OCI-LY7 (cell line): ENCODE measurements at places on chromosomes 5 and 9. TPM values are rescaled to one million over a fixed set of nuclear protein-coding genes. Genes with fewer than 3 reads are reported as not detected.

Gene NUTM2G
- not detected in 2 replicates for total RNA-seq

Gene SPINK4
- not detected in 2 replicates for total RNA-seq

Gene FOXD1
- total RNA-seq = 4.7 and 5.6 TPM in 2 replicates

Gene KIF12
- total RNA-seq = not detected in 2 replicates

Gene BNC2
- not detected in 2 replicates for total RNA-seq

Gene BTNL8
- not detected in 2 replicates for total RNA-seq

Gene MROH2B
- total RNA-seq = not detected in 2 replicates

Gene PCDHGB1
- 2.8 and 3.0 TPM in 2 replicates for total RNA-seq

Gene TOMM5
- total RNA-seq = 124 and 132 TPM in 2 replicates

Gene ALDH1B1
- 5.8 and 8.6 TPM in 2 replicates for total RNA-seq

Gene TMEM215
- not detected in 2 replicates for total RNA-seq

Gene CD74
- total RNA-seq = 1,759 and 1,769 TPM in 2 replicates

Gene PPIC
- total RNA-seq = not detected in 2 replicates

Gene IL7R
- total RNA-seq = 4.6 and 4.7 TPM in 2 replicates

Gene C6
- not detected in 2 replicates for total RNA-seq

Gene TAF11L5
- not detected in 2 replicates for total RNA-seq

Gene TICAM2
- total RNA-seq = 0.65 and 0.87 TPM in 2 replicates

Gene KIAA1958
- 19.8 and 21.2 TPM in 2 replicates for total RNA-seq

Gene TRAPPC13
- 24.1 and 25.4 TPM in 2 replicates for total RNA-seq

Gene RPL12
- 1,622 and 1,726 TPM in 2 replicates for total RNA-seq

Gene SLC6A3
- total RNA-seq = not detected in 2 replicates

Gene LCN6
- not detected in 2 replicates for total RNA-seq

Gene TAF11L7
- not detected in 2 replicates for total RNA-seq

Gene LCN2
- not detected in 2 replicates for total RNA-seq

Gene PKN3
- 3.3 and 4.6 TPM in 2 replicates for total RNA-seq

Gene TAF11L10
- not detected in 2 replicates for total RNA-seq

Gene CTXN3
- total RNA-seq = not detected in 2 replicates

Gene CDK5RAP2
- 76.0 and 101 TPM in 2 replicates for total RNA-seq

Gene MPDZ
- not detected in 2 replicates for total RNA-seq

Gene SPATA6L
- total RNA-seq = 0.49 and 2.3 TPM in 2 replicates

Gene CCL27
- 0.42 and 0.68 TPM in 2 replicates for total RNA-seq

Gene LCP2
- 2.6 and 3.1 TPM in 2 replicates for total RNA-seq

Gene MCTP1
- not detected in 2 replicates for total RNA-seq

Gene NEUROG1
- not detected in 2 replicates for total RNA-seq

Gene PCDHGC3
- 59.7 and 60.0 TPM in 2 replicates for total RNA-seq

Gene RGS7BP
- total RNA-seq = not detected in 2 replicates

Gene PGM5
- total RNA-seq = not detected in 2 replicates

Gene TTF1
- 21.2 and 23.0 TPM in 2 replicates for total RNA-seq
